Breast epithelium (tissue), 4 donors: ENCODE measurements at places on chromosomes 4 and X.

DNA sequence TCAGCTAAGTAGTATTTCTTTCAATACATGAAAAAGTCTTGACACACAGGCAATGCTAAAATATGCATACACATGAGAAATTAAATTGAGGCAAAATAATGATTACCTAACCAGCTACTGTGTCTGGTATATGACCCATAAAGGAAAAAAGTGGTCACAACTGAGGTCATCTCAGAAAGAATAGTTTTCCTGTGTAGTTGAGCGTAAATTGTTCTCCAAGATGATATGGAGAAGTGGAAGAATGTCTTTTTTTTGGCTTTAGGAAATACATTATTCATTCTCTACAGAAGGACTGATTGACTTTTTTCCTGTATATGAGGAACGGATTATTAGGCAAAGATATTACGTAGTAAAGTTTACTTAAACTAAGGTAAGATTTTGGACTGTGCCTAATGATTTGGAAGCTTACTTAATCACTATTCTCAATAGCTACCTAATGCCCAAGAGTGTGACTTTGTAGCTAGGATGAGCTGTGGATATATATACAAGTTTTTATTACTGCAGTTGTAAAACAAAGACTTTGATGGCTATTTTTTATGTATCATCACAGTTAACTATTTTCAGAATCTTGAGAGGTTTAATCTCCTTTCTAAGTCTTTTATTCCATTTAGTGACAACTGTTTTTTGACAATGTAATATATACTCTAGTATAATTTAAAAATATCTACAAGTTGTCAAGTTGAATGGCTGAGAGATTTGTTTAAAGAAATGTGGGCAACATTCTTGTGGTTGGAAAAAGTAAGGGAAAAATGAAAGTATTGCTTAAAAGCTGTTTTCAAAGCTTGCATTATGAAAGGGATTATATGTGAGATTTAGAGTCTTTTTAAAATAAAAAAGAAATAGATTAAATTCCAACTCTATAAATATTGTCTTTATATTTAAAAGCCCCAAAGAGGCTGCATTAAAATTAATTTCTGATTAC, 100.2 kb downstream of the PDLIM5 start:
- DNase-seq: no peak

- DNase-seq: no peak
Measured at GRCh38 chrX:37350034-37350365, 836 bp downstream of the PRRG1 start.

GRCh38 chr4:153962311-153963039, 173.6 kb upstream of the SFRP2 start:
- no peak for DNase-seq

GRCh38 chrX:44495091-44495490, 47.6 kb downstream of the FUNDC1 start:
- DNase-seq: no peak

GRCh38 chr4:6217716-6218381, 17.5 kb upstream of the JAKMIP1 start:
- no peak for DNase-seq

GRCh38 chr4:1669270-1669669, 14.8 kb downstream of the FAM53A start:
- no peak for DNase-seq

DNA sequence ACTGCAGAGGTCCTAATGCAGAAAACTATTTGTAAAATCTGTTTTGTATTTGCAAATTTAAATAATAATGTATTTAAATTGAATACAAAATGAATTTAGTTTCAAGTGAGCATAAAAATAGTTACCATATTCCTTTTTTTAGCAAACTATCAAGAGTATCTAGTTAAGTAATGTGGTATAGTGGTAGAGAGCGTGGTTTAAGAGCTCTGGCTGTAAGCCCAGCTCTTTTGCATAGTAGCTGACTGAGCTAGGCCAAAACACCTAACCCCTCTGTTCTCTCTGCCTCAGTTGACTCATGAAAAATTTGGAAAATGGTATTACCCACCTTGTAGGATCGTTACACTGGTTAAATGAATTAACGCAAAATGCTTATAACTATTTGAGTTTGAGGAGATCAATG, 18.1 kb upstream of the ADAD1 start:
- no peak for DNase-seq

GRCh38 chr4:15414551-15415091, 13.2 kb upstream of the C1QTNF7 start:
- no peak for DNase-seq

DNA sequence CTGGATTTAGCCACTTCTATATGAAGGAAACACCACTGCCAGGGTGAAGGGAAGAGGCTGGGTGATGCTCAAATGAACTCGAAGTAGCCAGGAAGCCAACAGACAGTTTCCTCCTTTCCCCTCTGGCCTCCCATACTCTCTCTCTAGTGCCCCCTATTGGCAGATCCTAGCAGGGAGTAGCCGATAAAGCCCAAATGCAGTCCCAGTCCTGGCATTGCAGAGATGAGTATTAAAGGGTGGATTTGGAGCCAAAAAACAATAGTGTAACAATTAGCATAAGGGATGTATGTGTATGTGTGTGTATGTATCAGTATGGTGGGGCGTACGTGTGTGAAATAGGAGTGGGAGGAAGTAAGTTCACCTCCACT, 213.8 kb upstream of the LDB2 start:
- DNase-seq: no peak

DNA sequence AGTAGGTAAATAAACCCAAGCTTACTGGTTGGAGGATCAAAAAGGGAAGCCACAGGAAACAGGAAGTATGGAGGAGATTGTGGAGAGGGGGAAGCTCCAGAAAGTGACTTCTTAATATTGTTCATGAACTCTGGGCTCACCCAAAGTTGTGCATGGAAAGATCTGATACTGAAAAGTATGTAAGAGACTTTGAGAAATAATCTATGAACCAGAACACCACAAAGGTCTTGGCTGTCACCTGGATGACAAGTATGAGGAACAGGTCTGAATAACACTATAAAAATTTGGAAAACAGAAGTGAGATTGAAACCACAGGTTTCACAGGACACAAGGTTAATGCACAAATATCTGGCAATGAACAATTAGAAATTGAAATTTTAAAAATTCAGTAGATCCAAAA, 567.4 kb downstream of the INPP4B start:
- DNase-seq: no peak

DNA sequence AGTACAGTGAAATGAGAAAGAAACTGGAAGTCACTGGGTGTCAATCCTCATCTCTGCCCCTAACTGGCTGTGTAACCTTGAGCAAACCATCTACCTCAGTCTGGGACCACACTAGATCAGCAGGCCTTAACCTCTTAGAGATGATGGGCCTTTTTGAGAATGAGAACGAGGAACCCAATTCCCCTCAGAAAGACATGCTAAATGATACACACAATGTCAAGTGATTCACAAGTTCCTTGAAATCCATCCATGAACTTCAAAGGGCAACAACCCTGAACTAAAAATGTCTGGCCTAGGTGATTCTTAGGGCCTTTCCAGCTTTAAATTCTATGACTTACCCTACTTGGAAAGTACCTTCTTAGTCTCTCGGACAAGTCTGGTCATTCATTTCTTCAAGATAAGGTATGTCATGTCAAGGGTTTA, 47.4 kb downstream of the ACSL4 start:
- no peak for DNase-seq

GRCh38 chr4:130146773-130147172, 1050.8 kb downstream of the C4orf33 start:
- no peak for DNase-seq

DNA sequence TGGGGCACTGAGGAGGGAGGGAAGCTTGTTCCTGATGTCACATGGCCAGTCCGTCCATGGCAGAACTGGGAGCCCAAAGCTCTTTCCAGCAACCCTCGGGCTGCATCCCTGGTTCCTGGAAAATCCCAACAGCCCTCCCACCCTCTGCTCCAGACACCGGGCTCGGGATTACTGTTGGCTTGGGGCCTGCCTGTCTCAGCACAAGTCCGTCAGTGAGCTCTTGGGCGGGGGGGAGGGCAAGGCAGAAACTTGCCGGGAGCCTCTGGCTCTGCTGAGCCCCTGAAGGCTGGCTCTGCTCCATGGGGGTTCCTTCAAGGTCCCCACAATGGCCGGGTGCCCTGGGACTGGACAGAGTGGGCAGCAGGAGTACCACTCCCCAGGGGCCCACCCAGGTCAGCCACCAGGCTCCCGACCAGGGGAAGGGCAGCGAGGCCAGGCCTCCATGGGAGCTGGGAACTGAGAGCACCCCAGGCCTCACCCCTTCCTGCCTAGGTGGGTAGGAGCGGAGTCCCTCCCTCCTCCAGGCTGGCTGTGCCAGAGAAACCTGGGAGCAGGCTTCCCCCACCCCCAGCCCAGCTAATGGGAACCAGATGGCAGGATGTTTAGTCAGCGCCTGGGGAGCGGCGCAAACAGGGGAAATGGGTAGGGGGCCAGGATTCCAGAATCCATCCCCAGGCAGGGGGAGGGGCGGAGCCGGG, 6.4 kb upstream of the HAUS7 start:
- no peak for DNase-seq

GRCh38 chr4:121742794-121743193, 22.2 kb downstream of the SMIM43 start:
- no peak for DNase-seq
